HFF-Myc (cell line): ENCODE measurements at places on chromosomes 2 and 18.

DNA sequence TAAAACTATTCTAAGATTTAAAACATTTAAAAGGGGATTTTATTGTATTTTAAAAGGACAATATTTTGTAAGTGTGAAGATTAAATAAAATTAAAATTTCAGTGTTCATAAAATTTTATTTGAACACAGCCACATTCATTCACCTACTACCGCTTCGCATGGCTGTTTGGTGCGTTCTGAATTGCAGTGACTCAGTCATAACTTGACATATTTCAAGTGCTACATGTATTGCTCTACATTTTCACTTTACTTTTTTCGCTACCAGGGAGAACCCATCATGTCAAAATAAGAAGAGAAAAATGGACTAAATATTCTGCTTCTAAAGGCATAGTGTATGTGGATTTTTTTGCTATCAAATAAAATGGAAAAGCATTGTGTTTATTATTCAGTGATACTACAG lies 8.7 kb downstream of the PTH2R start:
- no peak for DNase-seq

GRCh38 chr2:28869494-28870145 lies 489 bp downstream of the TRMT61B start:
- DNase-seq = no peak

DNA sequence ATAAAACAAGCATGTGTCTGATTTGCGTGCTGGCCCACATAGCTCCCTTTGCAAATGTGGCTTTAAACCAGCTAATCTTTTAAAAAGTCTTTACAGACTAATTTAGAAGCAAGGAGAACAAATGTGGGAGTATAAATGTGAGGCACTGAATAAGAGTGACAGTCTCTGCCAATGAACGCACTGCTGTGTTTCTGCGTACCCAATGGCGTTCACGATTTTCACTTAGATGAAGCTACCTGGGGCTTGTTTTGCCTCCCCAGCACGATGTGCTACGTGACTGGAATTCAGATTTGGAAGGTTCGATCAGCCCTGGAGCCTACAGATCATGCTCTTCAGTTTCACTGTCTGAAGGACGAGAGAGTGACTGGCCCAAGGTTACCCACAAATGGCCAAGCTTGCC lies 10.8 kb upstream of the CRACDL start:
- no peak for DNase-seq

DNA sequence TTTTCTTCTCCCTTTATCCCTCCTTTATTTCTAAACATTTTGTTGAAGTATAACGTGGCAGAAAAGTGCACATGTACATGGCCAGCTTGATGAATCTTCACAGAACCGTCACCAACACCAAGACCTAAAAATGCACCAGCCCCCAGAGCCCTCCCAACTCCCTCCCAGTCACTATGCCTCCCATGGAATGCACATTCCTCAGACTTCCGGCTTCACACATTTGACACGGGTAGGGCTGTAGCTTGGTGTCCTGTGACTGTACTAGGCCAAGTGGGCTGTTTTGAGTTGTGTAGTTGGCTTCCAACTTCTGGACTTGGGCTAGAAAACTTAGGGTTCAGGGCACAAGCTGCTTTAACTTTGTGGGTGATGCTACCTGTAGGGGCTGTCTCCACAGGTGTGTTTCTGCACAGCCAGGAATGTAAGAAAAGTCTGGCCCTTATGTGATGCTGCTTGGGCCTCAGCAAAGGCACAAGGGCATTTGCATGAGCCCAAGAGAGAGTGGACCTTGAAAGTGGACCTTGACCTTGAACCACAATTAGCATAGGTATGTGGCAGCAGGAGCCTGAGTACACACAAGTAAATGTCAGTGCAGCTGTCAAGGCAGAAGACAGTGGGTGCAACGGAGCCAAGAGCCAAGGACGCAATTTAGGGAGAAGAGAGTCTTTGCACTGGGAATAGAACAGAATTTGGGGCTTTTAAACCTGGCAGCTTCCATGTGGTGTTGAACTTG lies 78.4 kb downstream of the SEPTIN10 start:
- DNase-seq = no peak

DNA sequence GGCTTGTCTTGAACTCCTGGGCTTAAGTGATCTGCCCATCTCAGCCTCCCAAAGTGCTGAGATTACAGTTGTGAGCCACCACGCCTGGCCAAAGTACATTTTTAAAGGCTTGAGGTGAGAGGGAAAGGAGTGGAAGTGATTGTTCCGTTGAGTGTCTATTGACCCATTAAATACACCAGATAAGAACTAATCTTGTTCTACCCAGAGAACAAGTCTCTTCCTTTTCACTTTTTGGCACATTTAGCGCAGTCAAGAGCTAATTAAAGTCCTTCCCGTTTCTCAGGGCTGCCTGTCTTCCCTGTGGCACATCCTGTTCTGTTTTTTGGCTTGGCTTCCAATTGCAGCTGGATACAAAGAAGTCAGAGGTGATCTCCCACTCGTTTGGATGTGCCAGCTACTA lies 172.3 kb downstream of the ALPK2 start:
- no peak for DNase-seq

DNA sequence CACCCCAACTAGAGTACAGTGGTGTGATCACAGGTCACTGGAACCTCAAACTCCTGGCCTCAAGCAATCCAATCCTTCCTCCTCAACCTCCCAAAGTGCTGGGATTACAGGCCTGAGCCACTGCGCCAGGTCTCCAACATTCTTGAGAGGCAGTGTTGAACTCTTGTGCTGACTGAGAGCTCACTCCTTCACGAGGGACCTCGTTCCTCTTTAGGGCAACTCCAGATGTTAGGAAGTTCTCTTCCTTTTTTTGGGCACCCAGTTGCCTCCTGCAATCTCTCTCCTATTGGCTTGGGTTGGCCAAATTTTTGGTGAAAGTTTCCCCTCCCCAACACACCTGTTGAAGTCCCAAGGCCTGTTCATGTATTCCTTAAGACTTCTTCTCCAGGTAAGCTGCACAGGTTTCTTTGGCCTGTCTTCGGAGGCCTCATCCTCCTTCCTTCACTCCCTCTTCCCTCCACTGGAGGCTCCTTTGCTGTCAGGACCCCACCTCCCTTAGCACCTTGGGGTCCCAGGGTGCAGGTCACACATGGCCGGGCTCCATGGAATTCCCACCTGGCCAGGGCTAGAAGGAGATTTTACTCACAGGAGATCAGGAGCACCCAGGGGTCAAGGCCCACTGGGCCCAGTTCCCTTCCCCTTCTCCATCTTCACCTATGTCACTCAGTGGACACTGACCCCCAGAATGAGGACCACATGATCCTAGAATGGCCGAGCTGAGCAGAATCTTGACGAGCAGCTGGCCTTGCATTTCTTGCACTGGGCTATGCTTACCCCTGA lies 94.6 kb upstream of the SMAD2 start:
- DNase-seq = no peak

DNA sequence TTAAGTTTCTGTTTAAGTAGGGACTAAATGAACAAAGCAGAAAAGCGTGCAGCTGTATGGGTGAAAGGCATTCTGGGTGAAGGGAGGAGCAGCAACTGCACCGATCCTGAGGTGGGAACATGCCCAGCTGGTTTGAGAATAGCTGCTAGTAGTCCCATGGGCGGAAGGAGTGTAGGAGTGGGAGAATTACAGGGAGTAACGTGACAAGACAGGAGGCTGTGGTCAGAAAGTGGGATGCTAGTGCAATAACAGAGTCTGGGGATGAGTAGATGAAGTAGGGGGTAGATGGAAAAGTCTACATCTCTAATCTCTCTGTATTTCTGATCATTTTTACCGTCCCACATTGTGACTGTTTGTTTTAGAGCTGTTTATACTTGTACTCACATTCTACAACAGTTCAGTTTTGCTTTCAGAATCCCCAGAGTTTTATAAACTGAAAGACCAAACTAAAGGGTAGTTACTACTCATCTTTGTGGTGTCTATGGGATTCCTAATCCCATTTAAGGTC lies 118.9 kb downstream of the LCLAT1 start:
- no peak for DNase-seq

GRCh38 chr2:208501206-208501605 lies 94.6 kb downstream of the PTH2R start:
- no peak for DNase-seq

- no peak for DNase-seq
These were observed 3.0 kb downstream of the OSR1 start for GRCh38 chr2:19355416-19355821.

DNA sequence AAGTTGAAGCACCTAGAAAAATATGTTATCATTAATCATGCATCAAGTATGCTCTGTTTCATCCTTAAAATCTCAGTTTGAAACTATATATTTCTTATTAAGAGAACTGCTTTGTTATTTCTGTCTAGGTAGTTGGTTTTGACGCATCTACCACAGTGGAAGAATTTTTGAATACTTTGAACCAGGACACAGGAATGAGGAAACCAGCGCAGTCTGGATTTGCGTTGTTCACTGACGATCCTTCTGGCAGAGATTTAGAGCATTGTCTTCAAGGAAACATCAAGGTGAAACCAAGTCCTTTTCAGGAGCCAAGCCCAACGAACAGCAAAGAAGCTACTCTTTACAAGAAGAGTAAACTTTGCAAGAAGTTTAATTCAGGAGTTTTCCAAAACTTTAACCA lies 30.1 kb upstream of the DYNC2LI1 start:
- DNase-seq = no peak

DNA sequence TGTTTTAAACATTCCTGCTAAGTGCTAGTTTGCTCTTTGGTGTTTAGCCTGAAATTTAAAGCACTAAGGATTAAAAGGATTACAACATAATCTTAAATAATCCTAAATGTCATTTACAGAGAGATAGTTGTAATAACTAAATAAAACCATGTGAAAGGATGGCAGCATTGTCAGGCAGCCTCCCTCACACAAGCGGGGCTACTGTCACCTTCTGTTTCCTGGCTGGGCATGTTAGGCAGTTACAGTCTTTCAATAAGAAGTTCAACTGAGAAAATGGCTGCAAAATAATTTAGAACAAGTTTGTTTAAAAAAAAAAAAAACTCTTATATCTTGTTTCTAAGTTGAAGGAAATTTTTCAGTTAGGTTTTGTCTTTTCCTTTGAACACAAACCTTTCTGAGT lies 124.9 kb downstream of the ARHGAP15 start:
- DNase-seq = no peak

- DNase-seq = no peak
These were observed 105.8 kb downstream of the ICOS start for GRCh38 chr2:204042401-204042800.

DNA sequence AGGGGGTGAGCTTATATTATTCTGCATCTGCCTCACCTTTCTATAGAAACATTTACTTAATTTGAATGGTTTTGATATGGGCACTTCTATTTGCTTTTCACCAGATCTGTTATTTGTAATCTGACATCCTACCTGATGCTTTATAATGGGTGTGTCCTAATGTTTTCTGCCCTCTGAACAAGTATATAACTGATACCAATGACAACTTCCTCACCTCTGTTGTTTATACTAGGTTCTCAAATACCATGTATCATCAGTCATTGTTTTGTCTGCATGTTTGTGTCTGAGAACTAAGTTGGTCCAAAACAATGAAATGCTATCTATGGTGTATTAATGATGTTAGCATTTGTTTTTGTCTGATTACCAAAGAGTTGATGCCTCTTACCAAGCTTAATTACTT lies 45.8 kb downstream of the ITGA6 start:
- no peak for DNase-seq

DNA sequence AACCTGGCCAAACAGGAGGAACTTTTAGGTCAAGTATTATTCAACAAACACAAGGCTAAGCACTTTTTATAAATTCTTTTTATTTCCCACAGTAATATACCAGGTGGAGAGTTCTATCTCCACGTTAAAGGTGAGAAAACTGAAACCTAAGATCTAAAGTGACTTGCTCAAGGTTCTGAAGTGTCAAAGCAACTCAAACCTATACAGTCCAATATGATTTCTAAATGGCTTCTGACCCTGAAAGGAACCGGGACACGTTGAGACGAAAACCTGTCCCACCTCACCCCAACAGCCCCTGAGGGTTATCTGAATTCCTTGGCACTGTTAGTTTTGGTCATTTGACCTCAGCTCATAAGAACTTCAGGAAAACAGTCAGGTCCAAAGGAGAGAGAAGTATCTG lies 814.5 kb upstream of the LRATD1 start:
- DNase-seq = no peak

- DNase-seq = no peak
These were observed 81.2 kb downstream of the INSIG2 start for GRCh38 chr2:118169359-118170005.
